ENCODE measurements at places on chromosomes 5 and 9.

GRCh38 chr9:121763131-121763530 is 111.7 kb downstream of the DAB2IP start:
- no peak for DNase-seq

DNA sequence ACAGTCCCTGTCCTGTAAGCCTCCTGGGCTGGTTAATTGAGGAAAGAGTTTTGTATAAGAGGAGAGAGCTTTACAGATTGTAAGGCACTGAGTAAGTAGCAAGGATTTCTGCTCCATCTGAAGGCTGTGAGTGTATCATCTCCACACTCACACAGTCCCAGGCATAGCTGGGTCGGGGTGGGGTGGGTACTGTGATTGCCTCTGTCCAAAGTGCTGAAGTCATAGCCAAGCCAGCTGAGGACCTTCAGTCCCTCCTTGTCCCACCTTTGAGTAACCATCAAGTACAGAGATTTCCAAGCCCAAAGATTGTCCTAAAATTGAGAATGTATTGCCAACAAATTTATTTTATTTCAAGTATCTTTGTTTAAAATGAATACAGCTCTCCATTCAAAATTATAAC is 5.5 kb upstream of the DNAJB5 start:
- no peak for DNase-seq

GRCh38 chr9:136853596-136854112 is 1.5 kb downstream of the MAMDC4 start:
- DNase-seq = no peak

- DNase-seq = no peak
These were observed 18.3 kb downstream of the PSAT1 start for GRCh38 chr9:78314953-78315870.

DNA sequence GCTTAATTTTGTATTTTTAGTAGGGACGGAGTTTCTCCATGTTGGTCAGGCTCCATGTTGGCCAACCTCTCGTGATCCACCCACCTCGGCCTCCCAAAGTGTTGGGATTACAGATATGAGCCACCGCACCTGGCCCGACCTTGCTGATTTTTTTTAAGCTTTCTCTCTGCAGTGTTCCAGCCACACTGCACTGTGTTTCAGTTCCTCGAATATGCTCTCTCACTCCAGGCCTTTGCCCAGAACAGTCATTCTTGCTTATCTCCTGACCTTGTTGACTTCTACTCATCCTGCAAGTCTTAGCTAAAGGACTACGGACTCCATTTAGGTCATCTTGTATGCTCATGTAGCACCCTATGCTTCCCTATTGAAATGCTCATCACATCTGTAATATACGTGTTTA is 3.3 kb downstream of the SNAPC3 start:
- no peak for DNase-seq

- no peak for DNase-seq
These were observed 289.3 kb upstream of the TAS2R1 start for GRCh38 chr5:9919306-9920030.

- DNase-seq = no peak
These were observed 101.6 kb upstream of the PCA3 start for GRCh38 chr9:76662476-76663281.

DNA sequence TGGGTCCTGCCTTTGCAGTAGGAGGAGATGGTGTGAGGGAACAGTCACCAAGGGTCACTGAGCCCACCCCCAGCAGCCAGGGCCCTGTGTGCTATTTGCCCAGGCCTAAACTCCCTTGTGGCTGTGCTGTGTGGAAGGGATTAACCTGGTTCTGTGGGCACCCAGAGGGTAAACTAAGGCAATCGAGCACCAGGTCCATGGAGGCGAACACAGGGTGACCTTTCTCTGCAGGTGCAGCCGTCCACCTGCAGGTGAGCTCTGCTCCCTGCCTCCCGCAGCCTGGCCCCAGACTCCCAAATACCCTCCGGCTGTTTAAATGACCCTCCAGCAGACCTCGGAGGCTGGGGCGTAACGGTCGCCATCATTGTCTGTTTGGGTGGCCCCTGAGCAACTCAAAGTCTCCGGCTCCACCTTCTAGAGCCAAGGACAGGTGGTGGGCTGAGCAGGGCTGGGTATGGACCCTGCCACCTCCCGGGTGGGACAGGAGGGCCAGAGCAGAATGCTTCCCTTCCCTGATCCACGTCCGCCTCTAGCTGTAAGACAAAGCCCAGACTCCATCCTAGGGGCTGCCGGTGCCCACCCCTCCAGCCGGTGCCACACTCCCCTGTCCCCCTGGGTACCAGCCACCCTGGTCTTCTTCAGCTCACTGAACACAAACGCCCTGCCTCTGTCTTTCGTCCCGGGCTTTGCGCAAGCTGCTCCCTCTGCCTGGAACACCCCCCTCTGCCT is 34.1 kb upstream of the FIBCD1 start:
- DNase-seq = no peak

DNA sequence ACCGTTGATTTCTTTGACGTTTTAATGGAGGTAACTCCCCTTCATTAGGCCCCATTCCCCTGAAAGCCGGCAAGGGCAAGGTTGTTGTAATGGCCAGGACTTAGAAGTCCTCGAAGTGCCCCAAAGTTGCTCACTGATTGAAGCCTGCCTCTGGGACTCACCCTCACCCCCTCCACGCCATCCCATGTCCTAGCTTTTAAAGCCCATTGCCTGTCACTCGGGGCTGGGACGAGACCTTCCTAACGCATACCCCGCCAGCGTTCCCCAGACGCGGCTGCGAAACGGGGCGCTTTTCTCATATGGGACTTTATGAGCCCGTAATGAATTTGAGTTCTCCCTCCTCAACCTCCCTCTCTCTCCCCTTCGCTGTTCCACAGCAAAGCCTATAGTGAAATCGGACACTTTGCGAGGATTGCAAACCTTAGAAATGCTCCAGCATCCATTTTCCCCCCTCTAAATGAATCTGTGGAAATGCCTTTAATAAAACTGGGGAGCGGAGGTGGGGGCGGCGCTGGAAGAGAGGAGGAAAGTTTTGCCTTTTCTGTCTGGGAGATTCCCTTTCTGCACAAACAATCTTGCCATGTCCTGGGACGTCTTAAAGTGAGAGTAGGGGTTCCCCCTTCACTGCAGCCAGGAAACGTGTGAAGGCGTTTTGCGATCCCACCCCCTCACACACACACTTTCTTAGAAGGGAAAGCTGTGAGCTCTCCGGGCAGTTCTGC is 1.5 kb downstream of the PAPPA start:
- DNase-seq = no peak

GRCh38 chr9:21682381-21682780 is 120.1 kb upstream of the MTAP start:
- no peak for DNase-seq

GRCh38 chr5:99058466-99058865 is 129.7 kb upstream of the CHD1 start:
- no peak for DNase-seq

DNA sequence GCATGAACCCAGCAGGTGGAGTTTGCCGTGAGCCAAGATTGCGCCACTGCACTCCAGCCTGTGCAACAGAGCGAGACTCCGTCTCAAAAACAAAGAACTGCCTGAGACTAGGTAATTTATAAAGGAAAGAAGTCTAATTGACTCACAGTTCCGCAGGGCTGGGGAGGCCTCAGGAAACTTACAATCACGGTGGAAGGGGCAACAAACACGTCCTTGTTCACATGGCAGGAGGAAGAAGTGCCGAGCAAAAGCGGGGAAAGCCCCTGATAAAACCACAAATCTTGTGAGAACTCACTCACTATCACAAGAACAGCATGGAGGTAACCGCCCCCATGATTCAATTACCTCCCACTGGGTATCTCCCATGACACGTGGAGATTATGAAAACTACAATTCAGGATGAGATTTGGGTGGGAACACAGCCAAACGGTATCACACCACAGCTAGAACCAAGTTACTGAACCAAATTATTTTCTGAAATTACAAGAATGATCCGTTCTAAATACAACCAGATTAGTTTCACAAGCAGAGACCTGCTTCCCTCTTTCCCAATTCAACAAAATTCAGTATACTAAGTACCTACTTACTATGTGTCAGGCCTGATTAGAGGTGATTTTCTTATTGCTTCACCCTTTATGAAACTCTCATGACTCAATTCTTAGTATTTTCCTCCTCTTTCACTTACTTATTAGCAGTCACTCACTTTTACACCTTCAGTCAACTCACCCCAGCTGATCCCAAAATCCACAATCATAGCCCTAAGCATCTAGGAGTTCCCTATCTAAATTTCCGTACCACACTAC is 8.4 kb downstream of the UBTD2 start:
- DNase-seq = peak; percentile 9

- DNase-seq = no peak
These were observed 3.6 kb upstream of the TMEM210 start for GRCh38 chr9:137175345-137175961.

DNA sequence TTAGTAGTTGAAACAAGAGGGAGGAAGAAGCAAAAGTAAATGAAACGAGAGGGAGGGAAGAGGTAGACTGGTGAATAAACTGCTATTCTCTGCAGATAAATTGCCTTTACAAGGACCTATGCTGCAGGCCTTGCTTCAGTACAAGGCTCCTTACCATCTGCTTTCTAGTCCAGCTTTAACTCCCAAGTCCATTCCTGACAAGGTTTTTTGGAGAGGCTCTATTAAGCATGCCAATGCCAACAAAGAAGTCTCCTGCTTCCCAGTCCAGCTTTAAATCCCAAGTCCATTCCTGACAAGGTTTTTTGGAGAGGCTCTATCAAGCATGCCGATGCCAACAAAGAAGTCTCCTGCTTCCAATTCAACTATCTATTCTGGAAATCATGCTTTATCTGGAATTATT is 244.9 kb downstream of the GABRB2 start:
- no peak for DNase-seq

DNA sequence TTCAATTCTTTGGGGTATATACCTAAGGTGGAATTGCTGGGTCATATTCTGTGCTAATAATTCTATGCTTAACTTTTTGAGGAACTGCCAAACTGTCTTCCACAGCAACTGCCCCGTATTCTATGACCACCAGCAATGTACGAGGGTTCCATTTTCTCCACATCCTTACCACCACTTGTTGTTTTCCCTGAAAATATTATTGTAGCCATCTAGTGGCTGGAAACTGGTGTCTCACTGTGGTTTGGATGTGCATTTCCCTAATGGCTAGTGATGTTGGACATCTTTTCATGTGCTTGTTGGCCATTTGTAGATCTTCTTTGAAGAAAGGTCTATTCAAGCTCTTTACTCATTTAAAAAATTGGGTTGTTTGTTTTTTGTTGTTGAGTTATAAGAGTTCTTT is 30.7 kb downstream of the MSX2 start:
- DNase-seq = no peak

DNA sequence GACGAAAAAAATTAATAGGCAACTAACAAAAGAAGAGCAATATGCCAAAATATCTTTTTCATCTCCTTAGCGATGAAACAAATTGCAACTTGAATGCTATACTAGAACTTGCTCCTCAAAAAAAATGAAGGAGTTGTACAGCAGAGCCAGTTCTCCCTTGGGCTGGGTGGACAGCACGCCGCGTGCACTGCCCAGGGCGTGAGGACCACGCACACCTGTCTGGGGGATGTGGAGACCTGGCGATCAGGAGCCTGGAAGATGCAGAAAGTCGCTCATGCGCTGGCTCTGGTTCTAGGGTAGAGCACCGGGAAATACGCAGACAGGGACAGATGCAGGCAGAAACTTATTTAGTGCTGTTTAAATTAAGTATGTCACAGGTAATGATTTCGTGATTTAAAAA is 342.0 kb upstream of the IRX4 start:
- DNase-seq = no peak

- no peak for DNase-seq
These were observed 298.8 kb downstream of the NSG2 start for GRCh38 chr5:174344335-174344734.

- DNase-seq = no peak
These were observed 212.4 kb downstream of the TRIM32 start for GRCh38 chr9:116899337-116900006.

DNA sequence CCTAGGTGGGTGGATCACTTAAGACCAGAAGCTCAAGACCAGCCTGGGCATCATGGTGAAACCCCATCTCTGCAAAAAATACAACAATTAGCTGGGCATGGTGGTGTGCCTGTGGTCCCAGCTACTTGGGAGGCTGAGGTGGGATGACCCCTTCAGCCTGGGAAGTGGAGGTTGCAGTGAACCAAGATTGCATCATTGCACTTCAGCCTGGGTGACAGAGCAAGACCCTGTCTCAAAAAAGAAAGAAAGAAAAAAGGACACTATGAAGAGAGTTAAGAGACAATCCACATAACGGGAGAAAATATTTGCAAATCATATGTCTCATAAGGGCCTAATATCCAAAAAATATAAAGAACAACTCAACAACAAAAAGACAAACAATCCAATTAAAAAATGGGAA is 57.9 kb downstream of the NDST1 start:
- DNase-seq = no peak

- DNase-seq = no peak
These were observed 193.5 kb upstream of the RFX3 start for GRCh38 chr9:3719286-3719685.

DNA sequence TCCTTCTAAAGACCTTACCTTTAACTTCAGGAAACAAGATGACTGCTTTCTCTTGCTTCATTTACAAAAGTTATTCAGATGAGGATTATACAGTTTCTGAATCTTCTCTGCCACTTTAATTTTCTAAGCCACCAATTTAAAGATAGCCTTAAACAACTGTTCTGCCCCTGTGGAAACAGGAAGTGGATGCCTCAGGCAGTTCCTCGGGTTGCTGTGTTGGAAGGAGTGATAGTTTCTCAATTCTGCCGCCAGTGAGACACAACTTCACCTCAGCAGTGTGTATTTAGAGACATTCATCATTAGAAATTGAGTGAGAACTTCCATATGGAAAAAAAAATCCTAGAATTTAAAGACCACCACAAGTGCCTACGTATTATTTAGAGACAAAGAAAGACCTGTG is 475.1 kb upstream of the WWC1 start:
- no peak for DNase-seq
